T-helper 17 cell (primary cell): ENCODE measurements at places on chromosomes 6 and 20.

GRCh38 chr6:91874971-91875370, 1288.1 kb upstream of the MAP3K7 start:
- DNase-seq, result no peak

- DNase-seq, result no peak
Measured at GRCh38 chr20:52420805-52421204, 229.2 kb upstream of the ZFP64 start.

- DNase-seq, result no peak
Measured at GRCh38 chr6:45690846-45691245, 313.1 kb upstream of the SUPT3H start.

- no peak for DNase-seq
Measured at GRCh38 chr6:4577406-4577805, 198.8 kb upstream of the CDYL start.

DNA sequence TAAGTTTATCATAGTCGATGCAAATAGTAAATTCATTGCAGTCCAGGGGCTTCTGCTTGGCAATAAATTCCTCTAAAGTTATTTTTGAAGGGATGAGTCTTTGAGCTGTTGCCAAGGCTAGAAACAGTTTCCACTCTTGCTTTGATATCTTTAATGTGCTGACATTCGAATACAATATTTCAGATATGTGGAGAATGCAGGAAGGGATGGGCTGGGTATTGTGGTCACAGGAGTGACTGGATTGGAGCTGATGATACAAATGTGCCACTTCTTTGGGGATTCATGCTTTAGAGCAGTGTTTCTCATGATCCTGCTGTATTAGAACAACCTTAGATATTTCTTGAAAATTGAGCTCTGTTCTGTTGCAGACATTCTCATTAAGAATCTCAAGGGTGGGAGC, 139.0 kb downstream of the PRDM13 start:
- DNase-seq, result no peak

GRCh38 chr20:826695-827323, 6.7 kb upstream of the FAM110A start:
- no peak for DNase-seq

- DNase-seq, result peak; percentile 29
Measured at GRCh38 chr6:43455531-43456428, at the start of gene DLK2. Gene DLK2, minus strand, starts transcription at chr6:43455548. Its CDS starts 723 bp downstream, at chr6:43454825.

DNA sequence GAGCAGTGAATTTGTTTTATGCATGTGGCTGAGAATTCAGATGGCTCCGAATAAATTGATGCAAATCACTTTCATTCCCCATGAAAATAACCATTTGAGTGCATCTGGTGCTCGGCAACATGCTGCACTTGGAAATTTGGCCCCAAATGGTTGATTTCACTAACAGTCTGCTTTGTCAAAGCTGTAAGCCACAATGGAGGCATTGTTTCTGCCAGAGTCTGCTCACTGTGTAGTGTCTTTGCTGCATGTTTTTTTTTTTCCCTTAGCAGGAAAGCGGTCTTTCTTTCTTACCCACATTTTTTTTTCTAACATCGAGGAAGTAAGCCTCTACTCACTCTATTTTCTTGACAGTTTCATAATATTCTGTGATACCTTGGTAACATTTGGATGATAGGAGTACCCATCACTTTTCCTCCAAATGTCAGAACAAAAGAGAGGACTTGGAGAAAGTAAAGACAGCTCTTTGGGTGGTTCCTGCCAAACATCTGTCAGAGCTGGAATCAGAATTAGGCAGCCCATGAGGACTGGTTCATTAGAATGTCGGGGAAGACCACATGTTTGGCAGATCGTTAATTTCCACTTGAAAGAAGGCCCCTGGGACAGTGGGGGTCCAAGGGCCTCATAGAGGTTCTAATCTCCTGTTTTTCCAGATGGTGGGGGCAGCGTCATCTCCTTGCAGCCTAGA, 149.5 kb downstream of the DOK5 start:
- no peak for DNase-seq

GRCh38 chr6:41373919-41374617, 38.7 kb downstream of the NCR2 start:
- DNase-seq, result no peak

DNA sequence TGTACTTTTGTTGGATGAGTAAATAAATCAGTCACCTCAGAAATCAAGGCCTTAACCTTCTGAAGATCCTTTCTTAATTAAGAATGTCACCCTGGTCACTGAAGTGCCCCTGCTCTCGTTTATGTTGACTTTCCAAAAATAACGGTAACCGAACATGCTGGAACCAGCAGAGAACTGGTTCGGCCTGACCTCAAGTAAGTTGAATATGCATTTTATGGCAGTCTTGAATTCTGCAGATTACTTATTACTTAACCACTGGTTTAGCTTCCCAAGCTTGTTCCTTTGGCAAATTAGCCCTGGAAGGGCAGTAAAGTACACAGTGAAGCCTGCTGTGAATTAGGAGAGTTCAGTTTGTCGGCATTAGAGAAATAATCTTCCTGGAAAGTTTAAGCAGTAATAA, 12.2 kb downstream of the MAPRE1 start:
- DNase-seq, result no peak

DNA sequence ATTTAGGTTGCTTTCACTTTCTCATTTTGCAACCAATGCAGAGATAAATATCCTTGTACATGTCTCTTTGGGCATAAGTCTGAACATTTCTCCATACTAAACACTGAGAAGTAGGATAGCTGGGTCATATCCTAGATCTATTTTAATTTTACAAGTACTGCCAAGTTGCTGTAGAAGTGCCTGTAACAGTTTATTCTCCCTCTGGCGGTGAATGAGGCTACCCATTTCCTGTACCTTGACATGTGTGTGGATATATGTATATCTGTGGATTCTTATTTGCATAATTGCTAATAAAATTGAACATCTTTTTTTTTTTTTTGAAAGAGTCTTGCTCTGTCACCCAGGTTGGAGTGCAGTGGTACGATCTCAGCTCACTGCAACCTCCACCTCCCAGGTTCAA, 48.0 kb upstream of the PNRC1 start:
- DNase-seq, result no peak

GRCh38 chr20:17381724-17382123, 149.5 kb downstream of the BFSP1 start:
- DNase-seq, result no peak

DNA sequence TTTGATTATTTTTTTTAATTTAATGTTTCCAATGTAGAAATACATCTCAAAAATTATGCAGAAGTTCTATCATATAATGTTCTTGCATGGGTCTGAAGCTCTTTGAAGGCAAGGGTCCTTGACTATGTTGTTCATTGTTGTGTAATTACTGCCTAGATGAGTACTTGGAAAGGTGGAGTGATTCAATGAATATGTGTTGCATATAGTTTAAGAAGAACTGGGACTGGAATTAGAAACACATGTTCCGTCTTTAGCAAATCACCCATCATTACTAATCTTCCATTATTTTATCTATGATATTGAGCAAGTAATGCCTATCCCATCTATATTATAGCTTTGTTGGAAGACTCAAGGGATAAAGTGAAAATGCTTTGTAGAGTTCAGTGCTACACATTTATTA, 147.3 kb downstream of the LAMA2 start:
- no peak for DNase-seq

GRCh38 chr6:3230256-3230882, 2.9 kb upstream of the TUBB2B start:
- no peak for DNase-seq

- DNase-seq, result peak; percentile 39
Measured at GRCh38 chr20:846894-847278, 13.4 kb downstream of the FAM110A start.

GRCh38 chr20:49599746-49600113, 31.8 kb upstream of the PTGIS start:
- DNase-seq, result no peak

DNA sequence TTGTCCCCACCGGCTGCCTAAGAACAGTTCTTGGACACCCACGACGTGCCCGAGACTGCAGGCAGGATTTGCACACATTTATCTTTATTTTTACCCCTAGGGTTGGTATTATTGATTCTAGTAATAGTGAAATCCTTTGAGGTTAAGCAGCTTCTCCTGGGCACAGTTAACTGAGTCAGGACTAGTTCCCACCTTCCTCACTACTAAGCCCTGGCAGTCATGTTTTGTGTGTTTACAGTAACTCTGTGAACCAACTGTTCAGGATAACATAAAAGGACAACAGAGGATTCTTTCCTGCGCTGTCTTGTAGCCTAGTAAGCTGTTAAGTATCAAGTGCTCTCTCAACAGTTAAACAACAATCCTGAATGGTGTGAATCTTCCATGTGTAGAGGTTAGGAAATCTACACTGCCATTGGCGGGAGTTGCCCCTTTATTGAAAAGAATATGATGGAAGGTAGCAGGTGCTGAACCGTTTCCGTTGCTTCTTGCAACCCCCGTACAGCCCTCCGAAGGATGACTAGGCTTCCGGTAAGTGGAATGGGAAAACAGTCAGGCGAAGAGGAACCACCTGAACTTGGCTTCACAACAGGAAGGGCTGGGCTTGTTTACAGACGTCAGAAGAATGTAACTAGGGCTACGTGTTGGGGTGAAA, 979 bp upstream of the SOD2 start:
- DNase-seq, result peak; percentile 28

- no peak for DNase-seq
Measured at GRCh38 chr20:37622728-37623127, 71.1 kb upstream of the CTNNBL1 start.

- DNase-seq, result no peak
Measured at GRCh38 chr6:148620579-148621298, 126.1 kb upstream of the UST start.

DNA sequence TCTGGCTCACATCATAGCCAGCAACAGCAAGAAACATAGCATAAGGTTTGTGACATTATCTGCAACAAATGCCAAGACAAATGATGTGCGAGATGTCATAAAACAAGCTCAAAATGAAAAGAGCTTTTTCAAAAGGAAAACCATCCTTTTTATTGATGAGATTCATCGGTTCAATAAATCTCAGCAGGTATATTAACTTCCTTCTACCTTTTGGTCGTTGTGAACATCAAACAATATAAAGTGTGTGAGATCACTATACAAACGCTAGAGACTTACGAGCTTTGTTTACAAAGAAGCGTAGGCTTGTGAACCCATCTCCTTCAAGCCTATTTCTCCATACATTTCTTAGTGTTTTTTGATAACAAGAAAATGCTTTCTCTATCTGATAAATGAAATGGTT, 3.5 kb downstream of the WRNIP1 start:
- DNase-seq, result no peak

GRCh38 chr6:112286010-112286409, 31.6 kb upstream of the LAMA4 start:
- DNase-seq, result no peak

- no peak for DNase-seq
Measured at GRCh38 chr6:75124983-75125382, 80.9 kb downstream of the COL12A1 start.

- DNase-seq, result no peak
Measured at GRCh38 chr20:18802012-18802634, 11.5 kb upstream of the SCP2D1 start.

DNA sequence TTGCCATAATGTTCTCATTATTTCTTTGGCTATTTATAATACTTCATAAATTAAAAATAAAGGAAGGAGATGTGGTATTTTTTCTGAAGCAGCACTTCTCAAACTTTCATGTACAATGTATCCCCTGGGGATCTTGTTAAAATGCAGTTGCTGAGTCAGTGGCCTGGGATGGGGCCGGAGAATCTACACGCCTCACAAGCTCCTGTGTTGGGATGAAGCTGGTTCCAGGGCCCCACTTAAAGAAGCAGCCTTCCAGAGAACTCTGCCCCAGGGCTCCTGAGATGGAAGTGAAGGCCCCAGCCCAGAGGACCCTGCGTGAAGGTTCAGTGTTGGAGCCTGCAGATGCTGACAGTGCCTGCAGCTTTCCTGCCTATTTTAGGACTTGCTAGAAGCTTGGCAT, 40.1 kb upstream of the SLC23A2 start:
- DNase-seq, result no peak

DNA sequence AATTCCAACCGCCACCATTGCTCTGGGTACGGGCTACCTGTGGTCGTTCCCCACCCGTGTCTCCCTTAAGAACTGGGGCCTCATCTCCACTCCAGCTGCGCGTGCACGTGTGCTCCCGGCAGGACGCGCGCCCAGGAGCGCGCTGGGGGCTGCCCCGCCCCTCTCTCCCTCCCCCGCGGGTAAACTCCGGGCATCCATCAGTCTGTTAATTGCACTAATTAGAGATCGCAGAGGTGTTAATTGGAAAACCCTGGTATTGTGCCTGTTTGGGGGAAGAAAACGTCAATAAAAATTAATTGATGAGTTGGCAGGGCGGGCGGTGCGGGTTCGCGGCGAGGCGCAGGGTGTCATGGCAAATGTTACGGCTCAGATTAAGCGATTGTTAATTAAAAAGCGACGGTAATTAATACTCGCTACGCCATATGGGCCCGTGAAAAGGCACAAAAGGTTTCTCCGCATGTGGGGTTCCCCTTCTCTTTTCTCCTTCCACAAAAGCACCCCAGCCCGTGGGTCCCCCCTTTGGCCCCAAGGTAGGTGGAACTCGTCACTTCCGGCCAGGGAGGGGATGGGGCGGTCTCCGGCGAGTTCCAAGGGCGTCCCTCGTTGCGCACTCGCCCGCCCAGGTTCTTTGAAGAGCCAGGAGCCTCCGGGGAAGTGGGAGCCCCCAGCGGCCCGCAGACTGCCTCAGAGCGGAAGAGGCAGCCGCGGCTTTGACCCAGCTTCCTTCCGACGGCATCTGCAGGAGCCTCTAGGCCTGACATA, 14.4 kb downstream of the FOXP4 start:
- peak; percentile 89 for DNase-seq

- no peak for DNase-seq
Measured at GRCh38 chr6:40874495-40874894, 164.5 kb downstream of the UNC5CL start.

DNA sequence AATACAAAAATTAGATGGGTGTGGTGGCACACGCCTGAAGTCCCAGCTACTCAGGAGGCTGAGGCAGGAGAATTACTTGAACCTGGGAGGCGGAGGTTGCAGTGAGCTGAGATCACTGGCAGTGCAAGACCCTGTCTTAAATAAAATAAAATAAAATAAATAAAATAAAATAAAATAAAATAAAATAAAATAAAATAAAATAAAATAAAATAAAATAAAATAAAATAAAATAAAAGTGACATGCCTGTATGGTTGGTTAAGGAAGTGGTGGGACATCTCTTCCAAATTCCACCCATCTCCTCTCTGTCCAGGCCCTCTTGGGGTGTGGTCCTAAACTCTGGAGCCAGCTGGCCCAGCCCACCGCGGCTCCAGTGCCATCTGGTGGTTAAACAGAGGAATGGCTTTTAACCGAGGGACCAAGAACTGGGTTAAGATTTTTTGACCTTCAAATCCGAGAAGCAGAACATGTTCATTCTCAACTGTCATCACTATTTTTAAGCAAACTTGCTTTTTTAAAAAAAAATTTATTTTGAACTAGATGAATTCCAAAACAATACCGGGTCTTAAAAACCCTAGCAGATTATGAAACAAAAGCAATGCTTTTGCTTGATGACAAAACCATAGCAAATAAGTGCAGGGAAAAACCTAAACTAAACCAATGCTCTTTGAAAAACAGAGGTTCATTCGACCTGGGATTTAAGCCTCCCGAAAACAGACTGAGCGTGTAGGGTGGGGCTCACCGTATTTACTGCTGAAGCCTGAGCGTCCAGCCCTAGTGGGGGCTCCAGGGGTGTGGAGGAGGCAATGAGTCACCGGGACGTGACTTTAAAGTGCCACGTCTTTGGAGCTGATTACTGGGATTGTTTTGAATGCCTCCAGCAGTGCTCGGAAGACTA, 68.8 kb downstream of the CDC5L start:
- DNase-seq, result no peak
